ENCODE measurements at places on chromosomes 3 and 15.

DNA sequence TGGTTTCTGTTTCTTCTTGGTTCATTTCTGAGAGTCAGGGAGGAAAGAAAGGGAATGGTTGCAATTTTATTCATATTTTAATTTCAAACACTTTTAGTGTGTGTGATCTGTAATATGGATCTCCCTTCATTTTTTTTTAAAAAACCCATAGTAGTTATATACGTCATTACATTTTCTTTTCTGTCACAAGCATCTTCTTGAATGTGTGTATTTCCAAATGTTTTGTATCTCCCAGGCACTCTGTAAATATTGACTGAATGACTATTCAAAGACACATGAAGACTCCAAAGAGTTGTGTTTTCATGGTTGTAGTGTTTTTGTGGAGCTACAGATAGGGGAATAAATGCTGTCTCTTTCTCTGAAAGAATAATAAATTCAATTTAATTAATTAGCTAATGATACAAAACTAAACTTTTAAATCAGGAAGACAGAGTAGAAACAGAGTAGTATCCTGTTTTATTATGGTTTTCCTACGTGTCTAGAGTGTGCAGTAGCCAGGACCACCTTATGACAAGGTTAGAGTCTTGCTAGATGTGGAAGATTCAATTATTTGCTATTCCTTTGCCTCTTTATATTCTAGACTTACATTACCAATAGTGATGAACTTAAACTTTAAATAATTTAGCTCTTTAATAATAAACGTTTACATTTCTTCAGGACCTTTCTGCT, 35.5 kb downstream of the NECTIN3 start:
- no peak for DNase-seq

- DNase-seq: no peak
These were observed 1073.5 kb downstream of the FHIT start for GRCh38 chr3:60177726-60178125.

- no peak for DNase-seq
These were observed 22.7 kb downstream of the DHX30 start for GRCh38 chr3:47825590-47825989.

GRCh38 chr3:62708638-62709373, 166.4 kb downstream of the CADPS start:
- DNase-seq: no peak

DNA sequence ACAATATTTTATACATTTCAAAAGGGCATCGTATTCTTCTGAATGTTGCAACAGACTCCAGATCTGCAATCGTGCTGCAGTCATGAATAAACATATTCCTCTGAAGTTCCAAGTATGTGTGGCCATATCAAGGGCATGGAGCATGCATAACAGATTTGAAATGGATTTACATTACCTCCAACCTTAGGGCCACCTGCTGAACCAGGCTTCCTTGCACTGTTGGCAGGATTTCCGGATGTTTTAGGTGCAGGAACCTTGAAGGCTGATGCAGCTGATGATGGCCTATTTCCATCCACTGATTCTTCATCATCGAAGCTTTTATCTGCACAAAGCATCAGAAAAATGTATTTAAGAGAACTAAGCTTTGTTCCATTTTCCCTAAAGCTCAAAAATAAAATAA, 73.5 kb downstream of the CLASP2 start:
- no peak for DNase-seq

DNA sequence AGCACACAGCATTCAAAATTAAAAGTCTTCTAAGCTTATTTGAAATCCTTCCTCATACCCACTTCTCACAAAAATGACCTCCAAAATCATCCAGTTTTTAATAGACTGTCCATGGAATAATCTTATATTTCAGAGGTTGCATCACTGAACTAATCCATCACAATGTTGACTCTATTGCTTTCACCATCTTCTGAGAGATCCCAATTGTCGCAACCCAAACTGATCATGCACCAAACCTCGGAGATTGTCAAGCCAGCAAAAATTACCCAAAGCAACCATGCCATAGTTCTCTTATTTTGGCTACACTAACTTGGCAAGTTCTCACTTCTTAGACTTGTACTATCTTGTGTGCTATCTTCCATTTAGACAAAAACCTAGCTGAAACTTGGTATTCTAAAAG, 75.5 kb downstream of the LRRFIP2 start:
- no peak for DNase-seq

DNA sequence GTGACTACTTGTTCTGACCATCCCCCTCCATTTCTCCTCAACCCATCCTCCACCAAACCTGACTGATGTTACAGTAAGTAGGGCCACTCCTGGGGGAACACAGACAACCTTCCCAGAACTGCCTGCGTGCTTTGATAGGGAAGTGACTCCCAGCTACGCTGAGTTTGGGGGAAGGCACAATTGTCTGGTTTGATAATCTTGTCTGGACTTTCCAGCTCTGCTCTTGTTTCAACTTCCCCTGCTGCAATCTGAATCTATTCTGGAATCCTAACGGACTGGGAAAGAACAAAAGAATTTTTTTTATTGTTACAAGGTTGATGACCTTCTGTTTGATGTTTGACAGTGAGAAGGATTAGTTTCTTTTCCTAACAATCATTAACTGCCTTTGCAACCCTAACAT, 895.6 kb downstream of the ROBO1 start:
- no peak for DNase-seq

DNA sequence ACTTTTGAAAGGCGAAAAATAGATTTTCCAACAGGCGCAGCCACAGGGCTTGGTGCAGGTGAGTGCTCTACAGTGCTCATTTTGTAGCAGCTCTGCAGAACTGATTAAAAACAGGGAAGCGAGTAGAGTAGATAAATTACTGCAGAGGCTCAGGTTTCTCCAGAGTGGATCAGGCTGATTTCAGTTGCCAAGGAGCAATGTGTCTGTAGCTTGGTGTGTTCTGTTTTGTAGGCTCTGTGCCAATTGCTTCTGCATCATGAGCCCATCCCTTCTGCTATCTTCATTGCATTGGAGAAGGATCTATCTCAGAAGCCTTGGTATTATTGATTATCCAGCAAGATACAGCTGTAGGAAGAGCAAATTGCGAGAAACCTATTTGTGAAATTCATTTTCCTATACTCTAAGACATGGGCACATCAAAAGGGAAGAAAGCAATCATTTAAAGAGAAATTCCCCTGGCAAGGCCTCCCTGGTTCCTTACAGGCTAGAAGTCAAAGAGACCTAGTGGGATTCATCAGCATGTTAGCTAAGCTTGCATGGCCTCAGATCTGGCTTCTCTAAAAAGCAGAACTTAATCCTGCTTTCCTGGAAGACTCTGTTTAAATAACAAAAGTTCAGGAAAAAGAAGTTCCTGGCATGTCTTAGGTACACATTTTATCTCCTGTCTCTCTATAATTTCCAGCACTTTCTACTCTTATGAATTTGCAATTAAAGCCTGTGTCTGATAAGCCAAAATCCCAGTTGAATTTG, 432.4 kb upstream of the ATP10A start:
- DNase-seq: no peak

DNA sequence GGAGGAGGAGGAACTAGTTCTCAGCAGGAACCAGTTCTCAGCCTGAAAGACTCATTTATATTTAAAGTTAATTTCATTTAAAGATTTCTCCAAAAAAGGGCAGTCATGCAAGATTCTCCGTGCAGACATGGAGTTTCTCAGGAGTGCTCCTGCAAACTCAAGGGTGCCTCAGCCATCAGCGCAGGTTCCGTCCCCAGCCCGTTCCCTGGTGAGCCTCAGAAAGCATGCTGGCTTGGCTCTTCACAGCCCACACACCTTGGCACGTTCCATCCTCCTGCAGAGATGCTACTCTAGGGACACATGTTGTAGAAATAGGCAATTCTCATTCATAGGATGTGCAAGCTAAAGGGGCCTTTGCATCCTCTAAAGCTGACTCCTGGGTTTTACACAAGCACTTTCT, 123.0 kb downstream of the LIPC start:
- no peak for DNase-seq

- DNase-seq: no peak
These were observed 507.7 kb downstream of the IGSF11 start for GRCh38 chr3:118526758-118527513.

- no peak for DNase-seq
These were observed 342.9 kb upstream of the PPP2R3A start for GRCh38 chr3:135622656-135623055.

DNA sequence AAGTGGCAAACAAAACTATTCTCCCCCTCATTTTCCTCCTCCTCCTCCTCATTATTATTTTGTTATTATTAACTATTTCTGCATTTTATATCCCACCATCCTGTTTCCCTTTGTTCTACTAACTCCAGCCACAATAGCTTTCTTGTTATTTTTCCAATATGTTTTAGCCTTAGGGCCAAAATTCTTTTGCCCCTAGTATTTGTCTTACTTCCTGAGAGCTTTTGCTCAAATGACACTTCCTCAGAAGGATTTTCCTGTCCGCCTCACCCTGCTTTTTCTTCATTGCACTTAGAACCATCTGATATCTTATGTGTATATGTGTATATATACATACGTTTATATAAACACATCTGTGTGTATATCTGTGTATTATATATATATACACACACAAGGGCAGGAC, 32.7 kb upstream of the NUDT16 start:
- DNase-seq: no peak

DNA sequence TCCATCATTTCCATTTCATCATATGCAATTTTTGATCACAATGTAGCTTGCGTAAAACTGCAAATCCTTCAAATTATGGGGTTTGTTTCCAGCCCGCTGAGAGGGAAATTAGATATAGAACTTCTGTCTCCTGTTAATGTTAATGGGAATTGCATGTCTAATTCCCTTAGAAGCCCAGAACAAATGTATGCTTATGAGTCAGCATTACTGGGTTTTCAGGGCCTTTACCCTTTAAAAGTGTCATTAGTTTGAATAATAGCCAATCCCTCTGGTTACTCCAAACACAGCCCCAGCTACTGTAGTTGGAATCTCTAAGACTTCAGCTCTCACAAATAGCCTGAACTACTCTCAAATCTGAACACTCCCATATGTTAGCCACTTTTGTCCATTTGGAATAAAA, 439.4 kb downstream of the C3orf38 start:
- DNase-seq: no peak

Data from activated CD4-positive, alpha-beta T cell treated with anti-CD3 and anti-CD28 coated beads, Interleukin-2, amount 50 U/mL, for 4 hours (primary cell).